ENCODE measurements at places on chromosomes 7 and 10.

DNA sequence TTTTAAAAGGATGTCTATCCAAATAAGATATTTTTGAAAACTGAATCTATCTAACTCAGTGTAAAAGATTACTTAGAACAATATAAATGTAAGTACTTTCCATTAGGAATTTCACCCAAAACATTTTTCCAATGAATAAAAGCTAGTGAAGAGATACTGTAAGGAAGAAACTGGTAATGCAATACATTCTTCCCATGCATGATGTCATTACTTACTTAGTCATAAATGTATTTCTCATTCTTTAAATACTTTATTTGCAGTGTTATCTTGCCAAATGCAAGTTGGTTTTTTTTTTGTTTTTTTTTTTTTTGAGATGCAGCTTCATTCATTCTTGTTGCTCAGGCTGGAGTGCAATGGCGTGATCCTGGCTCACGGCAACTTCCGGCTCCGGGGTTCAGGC, 265.6 kb downstream of the PHF14 start:
- no peak for DNase-seq

DNA sequence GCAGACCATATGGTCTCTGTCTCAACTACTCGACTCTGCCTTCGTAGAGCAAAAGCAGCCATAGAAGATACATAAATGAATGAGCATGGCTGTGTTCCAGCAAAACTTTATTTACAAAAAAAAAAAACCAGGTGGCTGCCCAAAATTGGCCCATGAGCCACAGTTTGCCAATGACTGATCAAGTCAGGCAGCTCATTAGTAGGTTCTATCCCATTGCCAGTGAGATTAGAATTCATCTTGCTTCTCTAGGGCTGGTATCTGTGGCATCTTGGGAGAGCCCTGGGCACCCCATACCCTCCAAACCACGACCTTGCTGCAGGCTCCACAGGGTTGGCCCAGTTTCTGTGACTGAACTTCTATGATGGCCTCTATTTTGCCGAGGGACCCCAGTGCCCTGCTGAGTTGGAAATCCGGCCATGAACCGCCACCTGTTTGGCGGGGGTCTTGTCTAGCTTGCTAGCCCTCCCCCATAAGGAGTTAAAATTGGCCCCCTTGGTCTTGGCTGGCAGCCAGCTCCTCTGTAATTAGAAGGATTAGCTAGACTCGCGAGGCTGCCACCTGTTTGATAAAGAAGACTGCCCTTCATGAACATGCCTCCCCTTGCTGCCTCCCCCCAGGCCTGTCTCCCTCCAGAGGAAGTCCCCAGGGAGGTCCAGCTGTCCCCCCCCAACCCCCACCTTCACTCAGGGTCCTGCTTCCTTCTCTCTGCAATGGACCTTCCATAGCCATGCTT, 83.9 kb downstream of the CHN2 start:
- DNase-seq = no peak

GRCh38 chr7:134996097-134996550, 9.8 kb downstream of the AGBL3 start:
- peak; percentile 10 for DNase-seq

- no peak for DNase-seq
These were observed 202.6 kb upstream of the PPP2R2D start for GRCh38 chr10:131698232-131698631.

DNA sequence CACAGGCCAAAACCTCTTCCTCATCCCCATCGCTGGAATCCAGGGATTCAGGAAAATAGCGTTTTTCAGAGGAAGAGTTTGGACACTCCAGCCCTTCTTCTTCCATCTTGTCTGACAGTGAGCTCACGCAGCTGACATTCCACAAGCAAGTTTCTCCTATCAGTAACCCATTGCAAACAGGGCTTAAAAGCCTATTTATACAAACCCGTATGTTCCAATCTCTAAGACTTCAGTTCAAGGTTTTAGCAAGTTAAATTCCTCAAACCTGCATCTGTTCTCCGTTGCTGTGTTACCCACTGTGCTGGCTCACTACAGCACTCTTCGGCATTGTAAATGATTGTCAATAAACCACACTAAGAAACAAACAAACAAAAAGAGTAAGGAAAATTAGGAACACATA, 373 bp downstream of the DHX32 start:
- DNase-seq = no peak

DNA sequence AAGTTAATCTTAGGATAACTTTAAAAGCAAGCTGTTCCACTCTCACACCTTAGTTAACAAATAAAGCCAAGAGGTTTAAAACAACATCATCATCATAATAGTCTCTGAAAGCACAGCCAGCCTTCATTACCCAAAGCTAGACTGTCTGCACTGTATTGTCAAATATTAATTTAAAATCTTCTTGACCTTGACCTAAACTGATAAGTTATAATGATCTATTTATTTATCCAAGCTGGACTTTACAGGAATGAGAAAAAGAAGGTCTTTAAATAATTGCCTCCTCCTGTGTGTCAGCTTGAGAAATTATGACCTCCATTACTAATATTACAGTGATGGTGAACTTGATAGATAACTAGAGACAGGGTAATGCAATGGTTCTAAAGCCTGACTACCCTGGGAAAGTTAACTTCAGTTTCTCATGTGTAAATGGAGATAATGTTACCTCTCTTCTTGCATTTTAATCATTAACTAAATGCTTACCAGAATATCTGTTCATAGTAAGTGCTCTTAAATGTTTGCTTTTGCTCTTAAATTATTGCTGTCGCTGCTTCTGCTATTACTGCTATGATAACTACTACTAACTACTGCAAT, 111.0 kb downstream of the KAT6B start:
- no peak for DNase-seq

DNA sequence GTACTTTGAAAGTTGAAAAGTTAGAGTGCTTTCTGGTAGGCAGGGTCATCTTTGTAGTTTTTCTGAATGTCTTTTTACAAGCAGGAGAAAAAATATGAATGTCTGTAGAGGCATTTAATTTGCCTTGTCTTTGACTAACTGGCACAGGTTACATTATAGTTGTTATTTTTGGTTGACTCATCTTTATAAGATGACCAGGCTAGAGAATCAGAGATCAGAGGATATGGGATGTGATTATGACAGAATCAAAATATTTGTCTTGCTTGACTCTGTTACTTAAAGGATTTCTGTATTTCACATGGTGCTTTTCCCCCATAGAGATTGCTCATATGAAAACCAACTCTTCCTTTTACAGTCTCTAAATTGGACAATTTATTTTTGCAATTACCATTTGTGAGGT, 2.4 kb downstream of the ZMYND11 start:
- DNase-seq = no peak

DNA sequence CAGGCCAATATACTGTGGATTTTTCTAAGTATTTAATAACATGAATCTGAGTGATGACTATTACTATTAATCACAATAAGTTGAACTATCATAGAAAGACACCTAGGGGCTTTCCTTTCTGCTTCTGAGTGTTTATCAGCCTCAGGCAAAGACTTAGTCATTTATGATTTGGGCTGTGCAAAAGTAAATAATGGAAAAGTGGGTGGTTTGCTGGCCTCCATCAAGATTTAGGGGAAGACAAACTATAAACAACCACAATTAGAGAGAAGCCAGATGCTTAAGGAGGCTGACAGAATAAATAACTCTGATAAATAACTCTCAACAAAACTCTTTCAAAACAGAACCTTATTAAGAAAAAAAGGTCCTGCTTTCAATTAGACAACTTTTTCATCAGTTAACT, 64.7 kb downstream of the MACC1 start:
- DNase-seq = no peak

DNA sequence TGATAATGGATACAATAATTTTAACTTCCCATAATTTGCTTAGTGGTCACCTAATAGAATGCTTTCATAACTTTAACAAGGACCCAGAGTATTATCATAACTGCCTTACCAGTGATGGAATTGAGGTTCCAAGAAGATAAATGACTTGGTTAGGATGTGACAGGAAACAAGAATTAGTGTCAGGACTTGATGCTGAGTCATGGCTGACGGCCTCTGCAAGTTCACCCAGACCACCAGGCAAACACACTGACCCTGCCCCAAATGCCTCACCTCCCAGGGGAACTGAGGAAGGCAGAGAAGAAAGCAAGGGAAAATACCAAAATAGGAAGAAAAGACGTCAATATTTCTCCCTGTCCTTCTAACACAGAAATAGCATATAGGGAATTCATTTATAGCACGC, 636.3 kb downstream of the PARD3 start:
- no peak for DNase-seq

- peak; percentile 34 for DNase-seq
These were observed 741.4 kb upstream of the POT1 start for GRCh38 chr7:125670926-125671572.

DNA sequence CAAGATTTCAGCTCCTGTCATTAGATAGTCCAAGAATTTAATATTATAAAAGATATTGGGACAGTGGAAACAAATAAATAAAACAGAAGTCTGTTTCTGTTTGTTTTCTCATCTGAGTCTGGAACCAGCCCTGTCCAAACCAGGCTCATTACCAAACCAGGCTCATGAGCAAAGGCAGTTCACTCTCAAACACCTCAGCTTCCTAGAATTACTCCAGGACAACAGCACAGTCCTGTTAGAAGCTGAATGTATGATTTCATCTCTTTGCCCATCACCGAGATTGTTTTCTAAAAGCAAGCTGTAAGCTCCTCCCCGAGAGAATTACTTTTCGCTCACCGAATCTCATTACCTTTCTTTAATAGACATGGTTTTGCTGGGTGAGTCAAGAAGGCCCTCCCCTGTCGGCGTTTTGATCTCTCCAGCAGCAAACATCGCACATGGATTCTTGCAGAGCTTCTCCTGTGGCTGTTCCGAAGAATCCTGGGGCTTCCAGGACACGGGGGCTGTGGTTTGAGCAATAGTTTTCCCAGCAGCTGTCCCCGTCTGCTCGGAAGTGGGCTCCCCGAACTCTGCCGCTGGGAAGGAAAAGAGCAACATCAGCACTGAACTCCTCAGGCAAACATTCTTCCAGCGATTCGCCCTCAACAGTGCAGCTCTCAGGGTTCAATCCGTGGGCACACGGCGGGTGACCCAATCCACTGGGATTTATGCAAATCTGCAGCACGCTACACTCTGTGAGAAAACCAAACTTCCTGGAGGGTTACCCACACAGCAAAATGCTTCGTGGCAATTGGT, 112.5 kb downstream of the SVIL start:
- no peak for DNase-seq

DNA sequence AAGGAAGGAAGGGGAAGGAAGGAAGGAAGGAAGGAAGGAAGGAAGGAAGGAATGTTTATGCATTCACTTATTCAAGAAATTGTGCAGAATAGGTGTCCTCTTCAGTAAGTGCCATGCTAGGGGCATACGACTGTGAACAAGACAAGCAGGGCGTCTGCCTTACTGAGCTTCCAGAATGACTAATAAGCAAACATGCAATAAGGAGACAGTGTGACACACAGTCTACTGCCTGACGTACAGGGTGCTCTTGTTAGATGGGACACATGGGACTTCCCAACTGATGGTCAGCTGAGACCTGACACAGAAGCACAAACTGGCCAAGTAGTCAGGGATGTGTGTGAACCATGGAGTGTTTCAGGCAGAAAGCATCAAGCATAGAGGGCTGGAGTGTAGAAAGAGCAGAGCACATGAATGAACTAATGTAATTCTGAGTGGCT, 18.2 kb downstream of the DNAJC12 start:
- peak; percentile 64 for DNase-seq

GRCh38 chr10:35819736-35820135, 177.6 kb upstream of the FZD8 start:
- no peak for DNase-seq

DNA sequence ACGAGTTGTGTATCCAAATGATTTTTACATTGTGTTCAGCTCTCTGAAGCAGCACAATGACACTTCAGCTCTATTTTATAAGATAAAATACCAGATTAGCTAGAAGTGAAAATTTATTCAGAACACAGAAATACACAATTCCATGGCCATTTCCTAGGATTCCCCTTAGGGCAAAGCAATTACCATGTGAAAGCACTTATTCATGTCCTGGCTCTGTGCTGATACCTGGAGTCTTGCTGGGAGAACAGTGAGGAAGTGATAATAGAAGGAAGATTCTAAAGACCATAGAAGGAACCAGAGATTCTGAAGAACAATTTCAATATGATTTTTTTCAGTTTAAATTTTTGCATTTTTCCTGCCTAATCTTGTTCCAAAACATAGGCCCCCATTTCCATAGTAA, 657.4 kb upstream of the ZWINT start:
- DNase-seq = no peak

DNA sequence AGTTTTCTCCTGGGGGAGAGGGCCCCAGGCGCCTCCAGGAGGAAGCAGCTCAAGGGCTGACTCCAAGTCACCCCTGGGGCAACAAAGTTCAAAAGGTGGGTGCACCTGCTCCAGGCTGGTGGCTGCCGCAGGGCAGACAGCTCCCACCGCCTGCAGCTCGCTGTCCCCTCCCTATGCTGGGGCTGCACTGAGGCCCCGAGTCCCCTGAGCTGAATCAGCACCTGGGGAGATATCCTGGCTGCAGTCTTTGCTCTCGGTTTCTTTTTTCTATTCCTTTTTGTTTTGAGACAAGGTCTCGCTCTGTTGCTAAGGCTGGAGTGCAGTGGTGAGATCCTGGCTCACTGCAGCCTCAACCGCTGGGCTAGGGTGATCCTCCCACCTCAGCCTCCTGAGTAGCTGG, 183.4 kb downstream of the DNAJB6 start:
- DNase-seq = no peak

- no peak for DNase-seq
These were observed 52.2 kb downstream of the SND1 start for GRCh38 chr7:127704211-127704610.

- DNase-seq = no peak
These were observed 28.4 kb downstream of the MPLKIP start for GRCh38 chr7:40105879-40106473.

DNA sequence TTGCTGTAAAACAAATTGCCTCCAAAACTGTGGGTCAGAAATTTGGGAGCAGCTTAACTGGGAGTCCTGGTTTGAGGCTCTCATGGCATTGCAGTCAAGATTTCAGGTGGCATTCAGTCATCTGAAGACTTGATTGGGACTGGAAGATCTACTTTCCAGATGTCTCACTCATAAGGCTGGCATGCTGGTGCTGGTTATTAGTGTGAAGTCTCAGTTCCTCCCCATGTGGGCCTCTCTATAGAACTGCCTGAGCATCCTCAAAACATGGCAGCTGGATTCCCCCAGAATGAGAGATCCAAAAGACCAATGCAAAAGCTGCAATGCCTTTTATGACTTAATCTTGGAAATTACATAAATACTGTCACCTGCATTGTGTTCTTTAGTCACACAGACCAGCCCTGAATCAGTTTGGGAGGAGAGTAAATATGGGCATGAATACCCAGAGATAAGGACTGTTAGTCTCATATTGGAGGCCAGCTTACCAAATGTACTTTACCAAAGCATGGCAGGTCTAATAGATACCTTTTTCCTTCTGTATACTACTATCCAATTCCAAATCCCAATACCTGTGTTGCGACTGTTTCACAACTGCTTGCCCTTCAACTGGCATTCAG, 6.5 kb upstream of the HERPUD2 start:
- no peak for DNase-seq

DNA sequence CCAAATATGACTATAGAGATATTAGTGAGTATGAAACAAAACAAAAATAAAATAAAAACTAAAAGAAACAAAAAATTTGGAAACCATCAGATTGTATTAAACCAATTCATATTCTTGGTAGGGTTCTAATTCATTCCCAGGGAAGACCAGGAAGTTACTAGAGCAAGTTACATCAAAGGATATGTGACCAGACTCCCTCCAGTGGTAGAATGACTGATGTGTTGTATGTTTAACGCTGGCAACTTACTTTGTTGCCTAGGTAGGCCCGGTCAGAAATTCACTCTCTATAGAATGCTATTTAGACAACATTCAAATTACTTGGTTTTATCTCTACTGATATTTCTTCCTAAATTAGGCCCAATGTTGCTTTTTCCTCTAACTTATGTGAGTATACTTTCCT, 5.2 kb downstream of the PHYHIPL start:
- peak; percentile 72 for DNase-seq
